HFFc6 (cell line): ENCODE measurements at places on chromosomes 2 and 18. TPM values are rescaled to one million over a fixed set of nuclear protein-coding genes. Genes with fewer than 3 reads are reported as not detected.
A peak's percentile ranks its signal among the peaks of the same experiment; 100 is the strongest.

Gene NPPC
- not detected in 3 replicates for total RNA-seq

DNA sequence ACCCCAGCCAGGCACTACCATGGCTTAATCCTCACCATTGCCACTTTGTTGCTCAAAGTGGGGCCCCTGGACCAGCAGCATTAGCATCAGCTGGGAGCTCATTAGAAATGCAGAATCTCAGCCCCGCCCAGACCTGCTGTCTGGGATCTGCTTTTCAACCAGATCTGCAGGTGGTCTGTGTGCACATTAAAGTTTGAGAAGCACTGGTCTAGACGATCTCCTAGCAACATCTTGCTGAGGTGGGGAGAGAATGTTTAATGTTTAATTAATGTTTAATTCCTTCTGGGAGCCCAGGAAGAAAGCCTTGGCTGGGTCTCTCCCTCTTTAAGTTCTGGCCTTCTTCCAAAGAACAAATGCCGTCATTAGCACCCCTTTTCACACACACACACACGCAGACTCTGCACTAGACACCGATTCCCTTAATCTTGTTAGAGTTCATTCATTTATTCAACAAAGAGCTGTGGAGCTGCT lies 53.7 kb downstream of the EDAR start:
- H3K4me3 ChIP-seq, result no peak overlapping the region
- H3K36me3 ChIP-seq, result no peaks in the 10 kb centered on the region
- no peak overlapping the region for H3K27ac ChIP-seq
- no peak for DNase-seq
- H3K4me1 ChIP-seq, result no peaks in the 10 kb centered on the region

GRCh38 chr2:216618785-216619184 lies 14.4 kb upstream of the IGFBP2 start:
- no peak overlapping the region for H3K4me3 ChIP-seq
- peaks cover 56% of the 10 kb centered on the region for H3K27me3 ChIP-seq
- no peaks in the 10 kb centered on the region for H3K4me1 ChIP-seq
- no peaks in the 10 kb centered on the region for H3K36me3 ChIP-seq
- no peak overlapping the region for H3K27ac ChIP-seq

GRCh38 chr2:48398285-48399002 lies 131.5 kb upstream of the STON1 start:
- H3K27me3 ChIP-seq, result peaks cover 7% of the 10 kb centered on the region
- H3K36me3 ChIP-seq, result no peaks in the 10 kb centered on the region
- H3K4me3 ChIP-seq, result no peak overlapping the region
- DNase-seq, result no peak
- H3K27ac ChIP-seq, result no peak overlapping the region
- no peaks in the 10 kb centered on the region for H3K4me1 ChIP-seq

DNA sequence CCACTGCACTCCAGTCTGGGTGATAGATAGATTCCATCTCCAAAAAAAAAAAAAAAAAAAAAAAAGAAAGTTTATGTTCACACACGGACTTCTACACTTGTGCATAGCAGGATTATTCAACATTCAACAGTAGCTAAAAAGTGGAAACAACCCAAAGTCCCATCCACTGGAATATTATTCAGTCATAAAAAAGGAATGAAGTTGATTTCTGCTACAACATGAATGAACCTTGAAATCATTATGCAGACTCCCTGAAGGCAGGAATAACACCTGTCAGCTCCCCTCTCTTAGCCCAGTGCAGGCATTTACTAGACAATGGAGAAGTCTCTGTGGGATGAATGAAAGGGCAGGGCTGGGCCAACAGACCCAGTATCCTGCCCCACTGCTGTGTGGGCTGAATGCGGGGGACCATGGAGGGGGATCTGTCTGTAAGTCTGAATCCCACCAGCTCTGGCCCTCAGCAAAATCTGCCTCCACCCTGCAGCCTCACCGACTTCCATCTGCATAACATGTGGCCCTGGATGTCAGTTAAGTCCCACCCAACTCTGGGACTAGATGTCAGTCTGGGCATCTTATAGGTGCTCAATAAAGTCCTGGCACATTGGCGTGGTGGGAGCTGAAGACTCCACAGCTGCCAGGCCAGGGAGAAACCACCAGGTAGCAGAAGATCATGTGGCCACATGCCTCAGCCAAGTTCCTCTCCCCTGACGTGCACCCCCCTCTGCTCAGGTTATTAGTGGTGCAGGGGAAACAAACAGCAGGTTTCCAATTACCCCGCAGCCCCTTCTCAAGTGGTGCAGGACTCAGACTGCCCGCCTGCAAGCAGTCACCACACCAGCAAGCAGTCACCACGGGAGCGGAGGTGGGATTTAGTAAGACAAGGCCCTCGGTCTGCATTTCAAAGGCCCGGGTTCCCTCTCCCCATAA lies 8.9 kb downstream of the ZFP36L2 start:
- H3K4me3 ChIP-seq, result no peak overlapping the region
- peaks cover 50% of the 10 kb centered on the region for H3K4me1 ChIP-seq
- peaks cover 3% of the 10 kb centered on the region for H3K36me3 ChIP-seq
- no peak for DNase-seq
- H3K27me3 ChIP-seq, result peaks cover 7% of the 10 kb centered on the region
- peak overlapping the region; percentile 97 for H3K27ac ChIP-seq

Gene HK2
- 28.4 to 52.4 TPM (median 48.4 TPM) in 3 replicates for total RNA-seq
